Stimulated activated CD8-positive, alpha-beta memory T cell treated with anti-CD3 and anti-CD28 coated beads, Interleukin-4, amount 100 ng/mL, for 1 hour (primary cell): ENCODE measurements at places on chromosomes 1 and 21.

DNA sequence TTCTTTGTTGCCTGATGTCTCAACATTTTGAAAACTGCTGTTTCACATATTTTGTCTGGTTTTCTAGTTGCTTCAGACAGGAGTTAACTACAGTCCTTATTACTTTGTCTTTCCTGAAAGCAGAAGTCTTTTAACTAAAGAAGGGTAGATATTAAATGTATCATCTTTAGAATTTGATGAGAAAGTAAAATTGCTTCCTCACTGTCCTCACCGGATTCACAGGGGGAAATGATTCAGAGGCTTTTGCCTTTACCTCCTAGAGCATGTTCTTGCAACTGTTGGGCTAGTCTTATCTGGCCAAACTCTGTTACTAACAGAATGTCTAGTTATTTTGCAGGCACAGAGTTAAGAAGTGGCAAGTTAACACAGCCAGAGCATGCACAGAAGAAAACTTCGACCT, 107.2 kb upstream of the VAV3 start:
- DNase-seq = no peak

GRCh38 chr1:147611021-147611426, 59.3 kb downstream of the ACP6 start:
- no peak for DNase-seq

DNA sequence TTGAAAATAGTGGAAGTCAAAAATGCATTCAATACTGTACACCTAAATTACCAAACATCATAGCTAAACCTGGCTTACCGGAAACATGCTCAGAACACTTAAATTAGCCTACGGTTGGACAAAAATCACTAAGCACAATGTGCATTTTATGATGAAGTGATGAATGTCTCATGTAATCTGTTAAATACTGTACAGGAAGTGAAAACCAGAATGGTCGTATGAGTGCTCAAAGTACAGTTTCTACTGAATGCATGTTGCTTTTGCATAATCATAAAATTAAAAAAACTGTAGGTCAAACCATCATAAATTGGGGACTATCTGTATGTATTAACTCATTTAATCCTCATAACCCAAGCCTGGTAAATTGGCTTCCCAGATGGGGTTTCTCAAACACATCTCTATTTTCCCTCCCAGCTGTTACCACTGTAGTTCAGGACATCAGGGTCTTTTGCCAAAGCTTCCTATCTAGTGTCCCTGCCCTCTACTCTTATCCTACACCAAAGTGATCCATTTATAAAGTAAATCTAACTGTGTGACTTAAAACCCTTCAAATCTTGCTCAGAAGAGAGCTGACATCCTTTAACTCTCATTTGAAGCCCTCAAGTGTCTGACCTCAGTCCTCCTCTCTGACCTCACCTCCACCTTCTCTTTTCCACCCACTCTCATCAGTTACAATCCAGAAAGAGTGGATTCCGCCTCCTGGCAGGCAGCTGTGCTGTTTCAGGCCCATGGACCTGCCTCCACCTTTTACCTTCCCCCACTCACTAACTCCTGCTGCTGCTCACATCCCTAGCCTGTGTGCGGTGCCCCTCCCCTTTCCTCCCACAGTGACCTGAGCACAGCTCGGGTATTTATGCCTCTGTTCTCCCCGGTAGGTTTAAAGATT, 356.4 kb upstream of the ST6GALNAC5 start:
- no peak for DNase-seq

GRCh38 chr21:41759214-41759840, 7.5 kb downstream of the RIPK4 start:
- DNase-seq = no peak

DNA sequence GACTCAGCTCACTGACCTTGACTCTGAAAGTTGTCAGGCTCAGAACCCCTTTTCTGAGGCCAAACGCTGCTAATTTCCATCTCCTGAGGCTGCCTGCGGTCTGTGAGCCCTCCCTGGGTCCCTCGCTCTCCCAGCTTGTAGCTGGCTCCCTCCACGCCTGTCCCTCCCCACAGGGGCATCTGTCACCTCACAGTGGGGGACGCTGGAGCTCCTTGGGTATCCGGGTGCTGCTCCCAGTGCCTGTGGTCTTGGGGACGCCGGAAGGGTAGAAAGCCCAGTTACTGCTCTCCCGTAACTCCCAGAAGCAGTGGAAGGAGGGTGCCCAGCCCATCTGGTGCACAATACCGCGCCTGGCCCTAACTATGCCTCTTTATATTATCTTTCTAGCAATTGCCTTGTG, 13.0 kb upstream of the MMEL1 start:
- DNase-seq = no peak
